Astrocyte (in vitro differentiated cells and primary cell): ENCODE measurements at places on chromosomes 16 and 17. TPM values are rescaled to one million over a fixed set of nuclear protein-coding genes. Genes with fewer than 3 reads are reported as not detected.

DNA sequence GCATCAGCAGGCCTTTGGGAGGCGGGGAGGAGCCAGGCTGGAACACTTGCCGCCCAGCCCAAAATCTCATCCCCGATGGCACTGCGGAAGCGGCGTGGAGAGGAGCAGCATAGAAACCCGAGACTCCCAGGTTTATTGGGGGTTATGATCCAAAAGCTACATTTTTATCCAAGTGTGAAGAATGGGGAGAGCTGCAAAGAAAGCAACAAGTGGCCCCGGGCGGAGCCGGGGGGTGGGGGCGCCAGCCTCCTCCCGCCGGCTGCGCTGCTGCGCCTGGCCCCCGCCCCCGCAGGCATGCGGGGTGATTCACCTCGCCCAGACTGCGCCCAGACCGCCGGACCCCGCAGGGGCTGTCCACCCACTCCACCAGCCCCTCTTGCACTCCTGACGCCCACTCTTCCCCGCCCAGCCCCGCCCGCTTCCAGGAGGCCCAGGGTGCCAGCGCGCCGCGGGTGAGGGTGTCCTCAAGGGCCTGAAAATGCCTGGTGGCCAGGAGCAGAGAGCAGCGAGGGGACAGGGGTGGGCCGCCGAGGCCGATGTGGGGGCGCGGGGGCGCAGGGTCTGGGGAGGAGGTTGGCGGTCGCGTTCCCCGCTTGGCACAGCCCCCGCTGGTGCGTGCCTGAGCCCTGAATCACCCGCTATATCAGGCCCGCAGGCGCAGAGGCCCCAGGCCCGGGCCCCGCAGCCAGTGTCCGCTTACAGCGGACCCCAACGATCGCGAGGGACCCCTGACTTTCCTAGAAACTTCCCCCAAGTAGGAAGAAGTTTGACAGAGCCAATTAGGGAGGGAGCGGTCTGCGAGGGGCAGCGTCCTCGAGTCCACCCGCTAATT is 1.3 kb downstream of the CAVIN1 start:
- H3K27ac ChIP-seq: peak overlapping the region; percentile 91
- peaks cover 23% of the 10 kb centered on the region for H3K4me1 ChIP-seq
- H3K4me3 ChIP-seq: peak overlapping the region; percentile 96
- DNase-seq: peak; percentile 72
- H3K27me3 ChIP-seq: no peaks in the 10 kb centered on the region
- H3K36me3 ChIP-seq: peaks cover 3% of the 10 kb centered on the region

- DNase-seq: no peak
- H3K4me3 ChIP-seq: no peak overlapping the region
- H3K27me3 ChIP-seq: peaks cover 9% of the 10 kb centered on the region
- H3K36me3 ChIP-seq: no peaks in the 10 kb centered on the region
- no peaks in the 10 kb centered on the region for H3K4me1 ChIP-seq
Measured at GRCh38 chr16:86709103-86709502, 130.8 kb downstream of the FOXL1 start.

- DNase-seq: no peak
- H3K36me3 ChIP-seq: no peaks in the 10 kb centered on the region
- no peak overlapping the region for H3K27ac ChIP-seq
- no peak overlapping the region for H3K4me3 ChIP-seq
Measured at GRCh38 chr17:82370471-82371332, 863 bp upstream of the UTS2R start.

DNA sequence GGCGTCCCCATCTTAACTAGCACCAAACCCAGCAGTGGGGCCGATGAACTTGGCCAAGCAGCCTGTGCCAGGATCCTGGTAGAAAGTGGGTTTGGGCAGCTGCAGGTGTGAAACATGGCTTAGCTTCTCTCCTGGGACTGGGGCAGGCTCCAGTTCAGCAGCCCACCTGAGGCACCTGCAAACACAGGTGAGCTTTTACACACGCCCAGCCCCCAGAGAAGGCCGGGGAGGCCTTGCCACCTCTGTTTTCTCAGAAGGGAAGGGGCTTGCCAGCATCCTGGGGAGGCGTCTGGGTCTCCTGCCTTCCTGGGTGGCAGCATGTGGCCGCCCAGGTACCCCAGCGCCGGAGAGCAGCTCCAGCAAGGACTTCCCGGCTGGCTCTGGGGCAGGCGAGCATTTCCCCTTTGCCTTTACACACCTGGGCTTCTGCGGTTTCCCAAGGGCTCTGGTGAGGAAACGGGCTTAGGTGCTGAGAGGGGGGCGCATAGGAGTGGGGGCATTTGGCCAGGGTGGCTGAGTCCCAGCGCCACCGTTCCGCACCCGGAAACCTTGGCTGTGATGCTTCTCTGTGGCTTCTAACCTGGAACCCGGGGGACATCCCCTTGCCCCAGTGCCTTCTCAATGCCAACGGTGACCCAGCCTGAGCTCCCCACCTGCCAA is 81.6 kb upstream of the CBX4 start:
- H3K27me3 ChIP-seq: peaks cover 20% of the 10 kb centered on the region
- no peak overlapping the region for H3K27ac ChIP-seq
- no peak for DNase-seq
- no peak overlapping the region for H3K4me3 ChIP-seq

GRCh38 chr16:19685176-19685575 is 32.9 kb downstream of the KNOP1 start:
- DNase-seq: no peak
- H3K36me3 ChIP-seq: peaks cover 11% of the 10 kb centered on the region
- no peaks in the 10 kb centered on the region for H3K4me1 ChIP-seq
- H3K4me3 ChIP-seq: no peak overlapping the region
- no peak overlapping the region for H3K27ac ChIP-seq
- H3K27me3 ChIP-seq: no peaks in the 10 kb centered on the region

- no peak overlapping the region for H3K27ac ChIP-seq
- DNase-seq: no peak
- H3K4me3 ChIP-seq: no peak overlapping the region
- H3K27me3 ChIP-seq: no peaks in the 10 kb centered on the region
Measured at GRCh38 chr17:3754458-3755334, 31.0 kb downstream of the HASPIN start.

DNA sequence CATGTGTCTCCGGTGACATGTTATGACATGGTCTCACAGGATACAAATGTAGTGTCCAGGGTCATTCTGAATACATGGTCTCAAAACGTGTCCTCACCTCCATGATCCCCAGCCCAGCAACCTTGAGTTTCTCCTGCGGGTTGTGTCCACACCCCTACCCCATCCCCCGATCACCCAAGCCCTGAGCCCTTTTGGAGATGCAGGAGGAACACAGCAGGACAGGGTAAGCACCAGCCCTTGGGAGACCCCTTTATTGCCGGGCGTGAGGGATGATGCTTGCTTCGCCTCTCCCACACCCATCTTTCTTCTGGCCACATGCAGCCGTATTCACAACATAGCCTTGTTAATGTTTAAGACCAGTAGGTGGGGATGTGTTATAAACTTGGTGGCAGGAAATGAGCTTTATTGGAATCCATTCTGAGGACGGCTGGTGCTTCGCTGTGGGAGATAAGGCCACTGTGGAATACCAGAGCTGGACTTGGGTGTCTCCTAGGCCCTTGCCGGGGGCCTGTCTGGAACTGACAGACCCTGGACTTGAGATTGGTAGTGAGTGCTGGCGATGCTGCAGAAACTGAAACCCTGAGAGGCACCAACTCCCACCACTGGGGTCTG is 5.5 kb downstream of the TMEM132E start:
- no peak overlapping the region for H3K4me3 ChIP-seq
- DNase-seq: peak; percentile 4
- peaks cover 2% of the 10 kb centered on the region for H3K4me1 ChIP-seq
- H3K27me3 ChIP-seq: peaks cover 34% of the 10 kb centered on the region

DNA sequence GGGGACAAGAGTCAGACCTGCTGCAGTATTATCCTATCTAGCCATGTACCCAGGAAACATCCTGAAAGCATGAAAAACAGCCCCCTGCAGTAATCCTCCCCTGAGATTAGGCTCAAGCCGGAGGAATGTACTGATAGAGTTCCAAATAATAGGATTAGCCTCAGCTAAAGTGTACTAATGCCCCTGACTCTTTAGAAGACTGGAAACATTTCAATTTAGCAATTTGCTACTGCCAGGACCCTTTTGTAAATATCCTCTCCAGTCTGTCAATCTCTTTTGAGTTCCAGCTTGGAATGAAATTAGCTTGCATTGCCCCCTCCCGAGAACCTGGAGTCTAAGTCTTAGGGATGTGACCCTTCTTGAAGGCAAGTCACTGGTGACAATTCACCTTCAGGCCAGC is 110.8 kb upstream of the DNAH9 start:
- no peaks in the 10 kb centered on the region for H3K4me1 ChIP-seq
- no peak overlapping the region for H3K27ac ChIP-seq
- H3K27me3 ChIP-seq: no peaks in the 10 kb centered on the region
- no peaks in the 10 kb centered on the region for H3K36me3 ChIP-seq

- peaks cover 29% of the 10 kb centered on the region for H3K36me3 ChIP-seq
- H3K27ac ChIP-seq: no peak overlapping the region
- H3K4me3 ChIP-seq: peak overlapping the region; percentile 97
Measured at GRCh38 chr17:81858170-81858966, 2.0 kb downstream of the P4HB start.

DNA sequence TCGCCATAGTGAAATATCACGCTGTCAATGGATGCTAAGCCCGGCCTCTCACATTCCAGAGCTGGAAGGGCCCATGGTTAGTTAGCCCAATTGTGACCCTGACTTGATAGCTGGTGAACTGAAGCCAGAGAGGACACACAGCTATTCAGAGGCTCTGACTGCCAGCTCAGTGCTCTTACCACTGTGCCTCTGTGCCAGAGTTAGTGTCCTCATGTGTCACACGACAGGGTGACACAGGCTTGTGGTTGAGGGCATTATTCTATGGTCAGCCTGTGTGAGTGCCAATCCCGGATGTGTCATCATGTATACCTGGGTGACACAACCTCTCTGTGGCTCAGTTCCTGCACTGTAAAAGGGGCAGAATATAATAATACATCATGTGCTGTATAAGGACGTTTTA is 2.5 kb upstream of the MT1X start:
- no peak overlapping the region for H3K4me3 ChIP-seq
- DNase-seq: no peak
- peaks cover 20% of the 10 kb centered on the region for H3K4me1 ChIP-seq
- H3K27ac ChIP-seq: no peak overlapping the region

DNA sequence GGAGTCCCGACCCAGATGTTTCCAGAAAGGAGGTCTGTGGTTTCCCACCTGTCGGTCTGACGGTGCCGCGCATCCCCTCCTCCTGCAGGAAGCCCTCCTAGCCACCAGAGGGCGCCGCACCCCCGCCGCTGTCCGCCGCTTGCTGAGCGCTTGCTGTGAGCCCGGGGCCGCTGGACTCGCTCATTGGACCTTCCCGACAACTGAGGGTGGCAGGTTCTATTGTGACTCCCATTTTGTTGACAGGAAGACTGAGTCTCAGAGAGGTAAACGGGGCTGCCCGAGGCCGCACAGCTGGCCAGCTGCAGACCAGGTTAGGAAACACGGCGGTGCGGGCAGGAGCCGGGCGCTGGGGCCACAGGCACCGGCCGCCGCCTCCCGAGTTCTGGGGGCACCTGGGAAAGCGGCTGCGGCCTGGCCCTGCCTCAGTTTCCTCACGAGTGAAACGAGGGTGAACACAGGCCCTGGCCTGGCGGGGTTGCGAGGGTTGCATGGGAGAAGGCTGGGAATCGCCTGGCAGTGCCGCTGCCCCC is 191.1 kb upstream of the CIBAR2 start:
- H3K36me3 ChIP-seq: no peaks in the 10 kb centered on the region
- H3K4me3 ChIP-seq: no peak overlapping the region
- H3K27ac ChIP-seq: no peak overlapping the region
- DNase-seq: no peak
- H3K27me3 ChIP-seq: no peaks in the 10 kb centered on the region
- H3K4me1 ChIP-seq: peaks cover 33% of the 10 kb centered on the region

DNA sequence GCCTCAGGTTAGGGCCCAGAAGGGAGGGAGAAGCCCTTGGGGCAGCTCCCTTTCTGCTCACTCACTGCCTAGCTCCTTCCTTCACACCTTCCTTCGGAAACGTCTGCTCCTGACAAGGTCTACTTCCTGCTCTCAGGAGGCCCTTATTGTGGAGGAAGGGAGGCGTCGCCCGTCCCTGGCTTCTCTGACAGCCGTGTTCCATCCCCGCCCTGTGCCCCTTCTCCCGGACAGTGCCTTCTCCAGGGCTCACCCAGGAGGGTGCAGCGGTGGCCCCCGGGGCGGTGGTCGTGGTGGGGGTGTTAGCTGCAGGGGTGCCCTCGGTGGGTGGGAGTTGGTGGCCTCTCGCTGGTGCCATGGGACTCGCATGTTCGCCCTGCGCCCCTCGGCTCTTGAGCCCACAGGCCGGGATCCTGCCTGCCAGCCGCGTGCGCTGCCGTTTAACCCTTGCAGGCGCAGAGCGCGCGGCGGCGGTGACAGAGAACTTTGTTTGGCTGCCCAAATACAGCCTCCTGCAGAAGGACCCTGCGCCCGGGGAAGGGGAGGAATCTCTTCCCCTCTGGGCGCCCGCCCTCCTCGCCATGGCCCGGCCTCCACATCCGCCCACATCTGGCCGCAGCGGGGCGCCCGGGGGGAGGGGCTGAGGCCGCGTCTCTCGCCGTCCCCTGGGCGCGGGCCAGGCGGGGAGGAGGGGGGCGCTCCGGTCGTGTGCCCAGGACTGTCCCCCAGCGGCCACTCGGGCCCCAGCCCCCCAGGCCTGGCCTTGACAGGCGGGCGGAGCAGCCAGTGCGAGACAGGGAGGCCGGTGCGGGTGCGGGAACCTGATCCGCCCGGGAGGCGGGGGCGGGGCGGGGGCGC is 231.9 kb downstream of the SEC14L1 start:
- peak overlapping the region; percentile 62 for H3K27ac ChIP-seq
- H3K4me3 ChIP-seq: peak overlapping the region; percentile 53
- H3K4me1 ChIP-seq: peaks cover 51% of the 10 kb centered on the region
- no peaks in the 10 kb centered on the region for H3K36me3 ChIP-seq
- no peaks in the 10 kb centered on the region for H3K27me3 ChIP-seq

- H3K4me1 ChIP-seq: no peaks in the 10 kb centered on the region
- H3K4me3 ChIP-seq: no peak overlapping the region
- H3K36me3 ChIP-seq: no peaks in the 10 kb centered on the region
- H3K27me3 ChIP-seq: no peaks in the 10 kb centered on the region
Measured at GRCh38 chr17:49249292-49249794, 18.8 kb upstream of the PHOSPHO1 start.

Gene GNG13
- not detected in 2 replicates for total RNA-seq

Gene CCDC78
- 2.1 and 4.7 TPM in 2 replicates for total RNA-seq

Gene TBC1D3I
- total RNA-seq: 0.11 and 0.58 TPM in 2 replicates

Gene CMTM2
- not detected in 2 replicates for total RNA-seq

Gene KRTAP2-2
- not detected in 2 replicates for total RNA-seq

Gene ST6GALNAC2
- 0.79 TPM in 1 of 2 replicates, not detected in the other for total RNA-seq
